Left hindlimb (tissue), 1 donor: ENCODE measurements at places on chromosomes 2 and 18.

GRCh38 chr2:118568700-118569099, 278.7 kb downstream of the EN1 start:
- DNase-seq: no peak

DNA sequence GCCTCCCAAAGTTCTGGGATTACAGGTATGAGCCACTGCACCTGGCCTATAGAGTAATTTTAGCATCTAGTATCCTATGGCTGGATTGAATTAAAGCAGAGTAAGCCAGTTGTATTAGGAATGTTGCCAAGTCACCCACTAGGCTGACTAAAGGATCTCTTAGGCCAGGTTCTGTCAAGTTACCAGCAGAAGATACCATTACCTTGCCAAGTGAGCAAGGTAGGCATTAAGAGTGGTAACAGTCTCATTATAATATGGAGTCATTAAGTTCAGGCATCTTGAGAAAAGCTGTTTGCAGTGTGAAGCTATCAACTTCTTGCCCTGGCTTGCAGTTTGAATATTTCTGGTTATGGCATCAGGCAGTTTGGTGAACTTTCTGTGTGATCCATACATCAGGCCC, 37.0 kb upstream of the MTCL1 start:
- no peak for DNase-seq

DNA sequence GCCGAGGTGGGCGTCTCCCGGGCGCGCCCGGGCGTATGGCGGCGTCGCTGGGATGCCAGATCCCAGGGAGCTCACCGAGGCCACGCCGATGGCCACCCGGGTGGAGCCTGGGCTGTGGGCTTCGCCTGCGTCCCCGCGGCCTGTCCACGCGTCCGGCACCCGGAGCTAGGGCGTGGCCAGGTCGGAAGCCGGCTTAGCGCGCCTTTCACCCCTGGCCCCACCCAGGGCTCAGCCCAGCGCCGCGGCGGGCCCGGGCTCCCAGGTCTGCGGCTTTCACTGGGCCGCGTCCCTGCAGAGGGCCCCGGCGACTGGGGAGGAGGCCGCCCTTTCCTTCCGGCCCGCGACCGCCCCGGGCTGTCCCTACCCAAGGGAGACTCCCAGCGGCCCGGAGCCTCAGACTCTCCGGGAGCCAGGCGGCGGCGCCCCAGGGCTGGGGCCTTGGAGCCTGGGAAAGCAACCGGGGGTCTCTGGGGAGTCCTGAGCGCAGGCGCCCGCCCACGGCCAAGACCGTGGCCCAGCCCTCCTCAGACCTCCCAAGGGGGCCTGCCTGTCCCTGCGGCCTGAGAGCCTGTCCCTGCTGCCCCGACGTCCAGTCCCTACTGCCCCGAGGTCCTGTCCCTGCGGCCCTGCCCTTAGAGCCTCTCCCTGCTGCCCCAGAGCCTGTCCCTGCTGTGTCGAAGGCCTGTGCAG, 36.3 kb upstream of the ITM2C start:
- peak; percentile 41 for DNase-seq

DNA sequence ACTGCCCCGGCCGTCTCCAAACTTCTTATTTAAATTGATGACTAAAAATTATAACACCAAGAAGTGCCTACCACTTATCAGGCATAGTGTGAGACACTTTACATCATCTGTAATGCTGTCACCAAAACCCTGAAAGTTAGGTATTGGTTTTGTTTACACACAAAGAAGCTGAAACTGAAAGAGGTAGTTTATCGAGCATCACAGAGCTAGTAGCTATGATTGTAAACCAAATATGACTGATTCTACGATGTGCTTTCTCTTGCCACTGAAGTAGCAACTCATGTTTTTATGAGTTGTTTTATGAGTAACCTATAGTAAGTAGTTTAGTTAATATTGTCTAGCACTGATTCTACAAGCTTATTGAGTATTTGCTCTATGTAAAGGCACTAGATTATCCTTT, 31.5 kb downstream of the DYNC1I2 start:
- DNase-seq: no peak

- DNase-seq: no peak
Observed at GRCh38 chr2:97967216-97967592, 28.5 kb downstream of the TMEM131 start.

GRCh38 chr2:98441706-98442450, 2.8 kb upstream of the INPP4A start:
- no peak for DNase-seq

DNA sequence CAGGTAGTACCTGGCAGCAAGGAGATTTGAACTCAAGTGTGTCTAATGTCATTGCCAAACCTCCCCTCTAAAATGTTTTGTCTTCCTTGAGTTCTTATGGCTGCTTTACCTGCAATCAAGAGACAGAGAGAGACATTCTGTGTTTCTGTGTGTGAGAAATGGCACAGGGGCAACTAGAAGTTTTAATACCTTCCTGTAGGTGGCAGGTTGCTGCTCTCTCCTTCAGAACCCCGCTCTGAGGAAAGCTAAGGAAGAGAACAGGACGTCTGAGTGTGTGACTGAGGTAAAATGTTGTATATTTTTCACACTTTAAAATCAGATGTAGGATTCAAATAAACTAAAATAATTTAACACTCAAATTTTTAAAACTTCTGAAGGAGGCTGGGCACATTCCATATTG, 19.2 kb downstream of the DTNA start:
- DNase-seq: no peak

GRCh38 chr2:237496428-237496827, 9.4 kb downstream of the MLPH start:
- DNase-seq: no peak

DNA sequence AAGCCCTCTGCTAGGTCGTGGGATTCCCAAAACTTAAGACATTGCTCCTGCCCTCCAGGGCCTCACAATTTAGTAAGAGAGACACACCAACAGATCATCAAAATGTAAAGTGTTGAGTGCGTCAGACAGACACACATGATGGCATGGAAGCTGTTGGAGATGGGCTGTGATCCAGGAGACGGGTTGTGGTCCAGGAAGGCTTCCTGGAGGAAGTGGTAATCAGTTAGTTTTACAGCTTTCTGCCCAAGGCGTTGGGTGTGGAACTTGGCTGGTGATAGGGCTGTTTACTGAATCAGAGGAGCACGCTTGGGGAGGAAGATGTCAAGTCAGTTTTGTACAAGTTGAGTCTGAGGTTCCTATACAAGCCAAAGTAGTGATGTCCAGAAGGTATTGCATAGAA, 24.0 kb upstream of the GLI2 start:
- DNase-seq: no peak

DNA sequence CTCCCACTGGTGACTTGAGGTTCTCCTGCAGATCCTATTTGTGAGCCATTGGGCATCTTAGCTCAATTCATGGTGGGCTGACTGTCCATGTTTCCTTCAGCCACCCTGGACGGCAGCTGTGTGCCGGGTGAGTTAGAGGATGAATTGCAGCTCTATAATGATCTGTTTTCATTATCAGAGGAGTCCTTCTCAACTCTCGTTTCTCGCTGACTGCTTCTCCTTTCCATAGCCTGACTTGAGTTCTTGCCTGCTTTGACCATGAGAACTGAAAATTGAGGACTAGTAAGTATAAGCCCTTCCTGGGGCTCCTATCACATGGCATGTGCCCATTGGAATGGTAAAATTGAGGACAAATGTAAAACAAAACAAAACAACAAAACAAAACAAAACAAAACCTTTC, 121.8 kb downstream of the CDC42EP3 start:
- no peak for DNase-seq

DNA sequence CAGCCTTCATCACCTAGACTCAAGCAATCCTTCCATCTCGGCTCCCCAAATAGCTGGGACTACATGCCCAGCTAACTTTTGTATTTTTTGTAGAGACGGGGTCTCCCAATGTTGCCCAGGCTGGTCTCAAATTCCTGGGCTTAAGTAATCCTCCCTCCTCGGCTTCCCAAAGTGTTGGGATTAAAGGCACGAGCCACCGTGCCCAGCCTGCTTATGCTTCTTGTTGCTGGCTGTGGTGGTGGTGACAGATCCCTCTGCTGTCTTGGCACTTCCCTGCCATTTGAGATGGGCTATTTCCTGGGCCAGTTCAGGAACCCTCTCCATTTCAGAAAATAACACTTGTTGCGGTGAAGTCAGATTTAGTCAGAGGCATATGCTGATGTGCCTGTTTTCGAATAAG, 28.8 kb downstream of the GATA6 start:
- no peak for DNase-seq

GRCh38 chr2:237298151-237299118, 115.5 kb downstream of the COL6A3 start:
- DNase-seq: no peak

DNA sequence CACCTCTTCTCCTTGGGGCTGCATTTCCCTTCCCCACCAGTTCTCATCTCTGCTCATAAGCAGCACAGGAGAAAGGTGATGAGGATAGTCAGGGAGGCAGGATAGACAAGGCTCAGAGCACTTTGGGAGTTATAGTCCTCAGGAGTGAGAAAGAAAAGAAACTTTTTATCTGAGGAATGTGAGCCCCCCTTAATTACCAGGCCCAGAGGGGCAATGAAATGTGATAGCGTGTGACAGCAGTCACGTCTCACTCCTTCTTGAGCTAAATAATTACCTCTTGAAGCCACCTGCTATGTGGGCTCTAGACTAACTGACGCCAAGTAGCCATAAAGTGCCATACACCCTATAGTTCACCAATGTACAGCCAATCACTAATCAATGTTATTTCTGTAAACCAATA, 105.8 kb downstream of the SPP2 start:
- DNase-seq: no peak

GRCh38 chr2:77009307-77009706, 512.9 kb downstream of the LRRTM4 start:
- no peak for DNase-seq

GRCh38 chr2:147515213-147515612, 329.6 kb upstream of the ACVR2A start:
- no peak for DNase-seq

DNA sequence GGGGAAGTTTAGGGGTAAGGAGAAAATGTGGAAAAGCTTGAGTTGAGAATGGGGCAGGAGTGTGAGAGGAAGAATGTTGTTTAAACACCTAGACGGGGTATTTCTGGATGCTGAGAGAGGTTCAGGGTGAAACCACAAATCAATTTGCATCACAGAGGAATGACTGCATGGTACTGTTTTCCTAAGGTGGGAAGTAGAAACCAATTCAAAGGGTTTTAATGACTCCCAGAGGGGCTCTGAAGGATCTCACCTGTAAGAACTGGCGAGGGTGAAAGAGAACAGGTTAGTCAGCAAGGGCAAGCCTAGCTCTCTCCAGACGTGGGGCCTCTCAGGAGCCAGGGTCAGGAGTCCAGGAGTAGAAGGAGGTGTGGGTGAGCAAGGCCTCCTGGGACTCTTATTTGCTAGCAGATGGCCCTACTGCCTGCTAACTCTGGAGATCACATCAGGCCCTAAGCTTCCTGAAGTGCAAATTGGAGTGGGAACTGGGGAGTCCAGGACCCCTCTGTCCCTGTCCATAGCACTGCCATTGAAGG, 133.0 kb upstream of the CELF4 start:
- DNase-seq: no peak

GRCh38 chr2:125004106-125004800, 979.2 kb downstream of the CNTNAP5 start:
- DNase-seq: no peak

- DNase-seq: no peak
Observed at GRCh38 chr18:68766433-68766832, 31.4 kb upstream of the CCDC102B start.

DNA sequence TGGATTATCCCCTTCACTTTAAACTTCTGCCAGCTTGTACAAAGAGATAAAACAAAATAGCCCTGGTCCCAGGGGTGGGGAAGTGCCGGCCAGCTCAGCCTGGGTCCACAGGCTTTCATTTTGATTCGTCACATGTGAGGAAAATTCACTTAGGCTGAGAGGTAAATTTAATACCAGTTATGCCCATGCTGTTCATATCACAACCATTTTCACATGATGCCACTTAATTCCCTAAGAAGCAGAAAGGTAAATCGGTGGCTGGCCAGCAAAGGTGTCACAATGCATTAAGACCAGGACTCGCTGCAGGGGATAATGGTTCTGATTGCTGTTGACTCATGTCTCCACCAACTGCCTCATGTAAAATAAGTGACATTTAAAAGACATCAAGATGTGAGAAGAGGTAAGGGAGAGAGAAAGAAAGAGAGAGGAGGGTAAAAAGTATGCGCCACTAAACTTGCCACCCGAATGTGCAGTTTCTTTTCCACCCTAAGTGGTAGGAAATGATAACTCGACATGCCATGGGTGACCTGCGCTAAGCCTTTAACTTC, 261.0 kb upstream of the SIX3 start:
- no peak for DNase-seq

GRCh38 chr2:218387369-218388194, 5.5 kb downstream of the SLC11A1 start:
- peak; percentile 71 for DNase-seq

GRCh38 chr2:136327162-136327852, 209.4 kb upstream of the CXCR4 start:
- DNase-seq: peak; percentile 24

DNA sequence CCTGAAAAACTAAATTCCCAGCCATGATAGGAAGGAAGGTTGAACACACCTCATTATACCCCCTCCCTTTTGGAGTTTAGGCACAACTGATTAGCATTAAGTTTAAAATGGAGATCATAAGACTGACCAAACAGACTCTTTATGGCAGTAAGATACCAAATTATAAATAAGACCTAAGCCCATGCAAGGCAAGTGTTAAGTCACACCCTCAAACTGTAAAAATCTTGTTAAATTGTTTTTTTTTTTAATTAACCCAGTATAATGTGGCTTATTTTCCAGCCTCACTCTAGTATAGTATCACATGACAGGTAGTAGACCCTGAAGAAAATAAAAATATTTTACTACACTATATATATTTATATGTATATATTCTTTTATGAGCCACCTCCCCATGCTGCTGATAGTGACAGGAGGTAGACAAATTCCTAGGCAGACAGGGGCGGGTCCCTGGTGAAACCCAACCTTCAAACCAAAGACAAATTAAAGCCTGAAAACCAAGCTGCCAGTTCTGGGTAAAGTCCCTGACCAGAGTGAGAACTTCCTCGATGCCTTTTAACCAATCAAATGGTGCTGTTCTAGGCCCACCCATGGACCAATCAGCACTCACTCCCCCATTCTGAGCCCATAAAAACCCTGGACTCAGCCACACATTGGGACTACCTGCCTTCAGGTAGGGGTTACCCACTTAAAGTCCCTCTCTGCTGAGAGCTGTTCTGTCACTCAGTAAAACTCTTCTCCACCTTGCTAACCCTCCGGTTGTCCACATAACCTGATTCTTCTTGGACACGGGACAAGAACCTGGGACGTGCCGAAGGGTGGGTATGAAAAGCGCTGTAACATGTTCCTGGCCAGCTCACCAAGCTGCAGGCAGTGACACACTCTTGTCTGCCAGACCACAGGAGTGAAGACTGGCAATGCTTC, 123.9 kb upstream of the B3GNT2 start:
- no peak for DNase-seq

GRCh38 chr18:22093731-22094357, 75.5 kb upstream of the GATA6 start:
- DNase-seq: no peak

DNA sequence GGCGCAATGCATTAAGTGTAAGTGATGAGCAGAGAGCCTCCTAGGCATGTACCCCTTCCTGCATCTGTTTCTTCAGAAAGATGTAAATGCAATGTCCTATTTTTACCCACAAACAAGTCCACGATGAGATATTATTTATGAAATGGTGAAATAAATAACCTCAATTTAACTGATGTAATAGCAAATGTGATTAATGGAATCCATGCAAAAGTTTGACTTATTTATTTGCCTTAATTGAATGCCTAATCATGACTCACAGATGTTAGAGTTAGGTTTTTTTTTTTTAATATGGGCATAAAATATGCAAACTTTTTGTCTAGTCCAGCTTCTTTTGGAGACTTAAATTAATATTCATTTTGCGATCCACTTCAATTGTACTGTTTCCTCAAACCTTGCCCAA, 67.7 kb upstream of the ITGA4 start:
- no peak for DNase-seq
